Endodermal cell (in vitro differentiated cells): ENCODE measurements at places on chromosomes 2 and 18. TPM values are rescaled to one million over a fixed set of nuclear protein-coding genes. Genes with fewer than 3 reads are reported as not detected.

Gene CHRND
- total RNA-seq, result 0.11 TPM in 1 of 2 replicates, not detected in the other

DNA sequence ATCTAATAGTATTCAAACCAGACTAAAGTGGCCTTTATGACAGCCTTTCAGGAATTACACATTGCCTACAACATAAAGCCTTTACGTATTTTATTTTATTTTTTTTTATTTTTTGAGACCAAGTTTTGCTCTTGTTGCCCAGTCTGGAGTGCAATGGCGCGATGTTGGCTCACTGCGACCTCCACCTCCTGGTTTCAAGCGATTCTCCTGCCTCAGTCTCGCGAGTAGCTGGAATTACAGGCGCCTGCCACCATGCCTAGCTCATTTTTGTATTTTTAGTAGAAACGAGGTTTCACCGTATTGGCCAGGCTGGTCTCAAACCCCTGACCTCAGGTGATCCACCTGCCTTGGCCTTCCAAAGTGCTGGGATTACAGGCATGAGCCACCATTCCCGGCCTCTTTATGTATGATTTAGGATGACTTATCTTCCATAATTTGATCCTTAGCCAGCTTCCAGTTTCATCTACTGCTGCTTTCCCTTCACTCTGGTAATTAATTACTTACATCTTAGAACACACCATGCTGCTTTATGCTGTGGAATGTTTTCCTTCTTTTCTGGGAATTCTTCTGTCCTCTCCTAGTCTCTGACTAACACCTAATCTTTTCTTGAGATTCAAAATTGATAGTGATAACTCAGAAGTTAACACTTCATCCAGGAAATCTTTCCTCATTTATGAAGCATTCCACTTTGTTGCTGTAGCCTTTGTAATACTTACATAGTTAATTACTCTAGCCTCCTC, 2.6 kb downstream of the USP14 start:
- DNase-seq, result no peak
- no peak overlapping the region for H3K4me3 ChIP-seq
- peaks cover 35% of the 10 kb centered on the region for H3K36me3 ChIP-seq
- H3K27me3 ChIP-seq, result peaks cover 9% of the 10 kb centered on the region
- no peaks in the 10 kb centered on the region for H3K4me1 ChIP-seq
- no peak overlapping the region for H3K27ac ChIP-seq

DNA sequence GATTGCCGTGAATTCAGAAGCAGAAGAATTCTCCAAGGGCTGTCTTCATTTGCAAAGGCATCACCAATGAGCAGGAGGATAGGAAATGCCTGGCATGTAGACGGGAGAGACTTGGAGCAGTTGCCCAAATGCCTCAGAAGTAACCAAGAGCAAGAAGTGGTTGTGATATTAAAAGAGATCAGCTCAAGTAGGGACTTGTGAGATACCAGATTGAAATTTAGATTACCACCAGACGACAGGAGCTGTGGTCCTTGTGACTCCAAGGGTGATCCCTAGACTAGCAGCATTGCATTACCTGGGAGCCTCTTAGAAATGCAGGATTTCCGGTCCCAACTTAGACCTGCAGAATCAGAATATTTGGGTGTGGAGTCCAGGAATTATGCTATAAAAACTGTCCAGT, 228.6 kb upstream of the EPAS1 start:
- H3K27ac ChIP-seq, result no peak overlapping the region
- H3K27me3 ChIP-seq, result peaks cover 4% of the 10 kb centered on the region
- H3K36me3 ChIP-seq, result no peaks in the 10 kb centered on the region

DNA sequence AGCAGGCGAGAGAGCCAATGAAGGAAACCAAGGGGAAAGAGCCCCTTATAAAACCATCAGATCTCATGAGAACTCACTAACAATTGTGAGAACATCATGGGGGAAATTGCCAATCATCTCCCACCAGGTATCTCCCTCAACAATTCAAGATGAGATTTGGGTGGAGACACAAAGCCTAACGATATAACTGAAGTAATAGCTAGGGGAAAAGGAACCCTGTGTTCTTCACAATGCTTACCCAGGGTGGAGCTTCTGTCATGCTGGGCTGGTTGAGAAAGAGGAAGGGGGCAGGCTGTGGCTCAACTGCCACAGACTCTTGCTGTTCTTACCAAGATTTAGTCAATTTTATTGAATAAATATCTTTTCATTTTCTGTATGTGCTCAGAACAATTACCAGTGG, 392.1 kb upstream of the HS6ST1 start:
- no peaks in the 10 kb centered on the region for H3K4me1 ChIP-seq
- H3K4me3 ChIP-seq, result no peak overlapping the region
- H3K36me3 ChIP-seq, result no peaks in the 10 kb centered on the region
- H3K27me3 ChIP-seq, result no peaks in the 10 kb centered on the region
